ENCODE measurements at places on chromosomes 13 and 19. TPM values are rescaled to one million over a fixed set of nuclear protein-coding genes. Genes with fewer than 3 reads are reported as not detected.

Gene ZNF700
- total RNA-seq, result 6.3 TPM

Gene EDNRB
- 13.0 TPM for total RNA-seq

Gene HS6ST3
- total RNA-seq, result 0.52 TPM

Gene COMP
- total RNA-seq, result 15.7 TPM

Gene GPR18
- total RNA-seq, result under 0.01 TPM

Gene FAM216B
- total RNA-seq, result not detected

Gene ASPDH
- not detected for total RNA-seq

Gene VSTM2B
- total RNA-seq, result not detected

Gene RFPL4A
- total RNA-seq, result 0.52 TPM

Gene PLPPR3
- total RNA-seq, result 0.52 TPM

Gene MBD3L2
- not detected for total RNA-seq

Gene ZNF433
- total RNA-seq, result 4.2 TPM

Gene CCDC169
- 2.1 TPM for total RNA-seq

Gene UBL5
- 133 TPM for total RNA-seq

Gene FGF21
- total RNA-seq, result not detected

Gene CYP4F11
- total RNA-seq, result not detected

Gene CCDC194
- total RNA-seq, result not detected

Gene CPB2
- not detected for total RNA-seq
